ENCODE measurements at places on chromosomes 16 and 17. TPM values are rescaled to one million over a fixed set of nuclear protein-coding genes. Genes with fewer than 3 reads are reported as not detected.

CD7 gene
- 1.6 TPM for total RNA-seq

- no peak for DNase-seq
These were observed 481.3 kb downstream of the TMEM114 start for GRCh38 chr16:8108991-8109509.

DNA sequence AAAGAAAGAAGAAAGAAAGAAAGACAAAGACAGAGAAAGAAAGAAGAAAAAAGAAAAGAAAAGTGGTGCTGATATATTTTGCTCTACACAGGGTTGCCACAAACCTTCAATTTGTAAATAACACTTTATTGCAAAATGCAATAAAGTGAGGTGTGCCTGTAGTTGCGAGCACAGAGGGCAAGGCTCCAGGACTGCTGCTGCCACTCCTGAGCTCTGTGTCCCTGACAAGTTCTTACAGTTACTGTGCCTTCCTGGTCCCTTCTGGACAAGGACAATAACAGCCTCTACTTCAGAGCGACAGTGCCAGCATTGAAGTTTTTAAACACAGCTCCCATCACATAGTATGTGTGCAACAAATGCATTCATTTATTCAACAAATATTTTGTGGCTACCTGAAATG lies 148.1 kb downstream of the AXIN2 start:
- no peak for DNase-seq

EXOC3L1 gene
- 2.9 TPM for total RNA-seq

GNGT2 gene
- total RNA-seq, result 5.2 TPM

DNA sequence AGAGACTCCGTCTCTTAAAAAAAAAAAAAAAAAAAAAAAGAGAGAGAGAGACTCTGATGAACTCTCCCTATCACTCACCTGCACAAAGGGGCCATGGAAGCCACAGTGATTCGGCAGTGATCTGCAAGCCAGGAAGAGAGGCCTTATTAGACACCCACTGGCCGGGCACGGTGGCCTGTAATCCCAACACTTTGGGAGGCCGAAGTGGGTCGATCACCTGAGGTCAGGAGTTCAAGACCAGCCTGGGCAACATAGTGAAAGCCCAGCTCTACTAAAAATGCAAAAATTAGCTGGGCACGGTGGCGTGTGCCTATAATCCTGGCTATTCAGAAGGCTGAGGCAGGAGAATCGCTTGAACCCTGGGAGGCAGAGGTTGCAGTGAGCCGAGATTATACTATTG lies 198.5 kb upstream of the WSCD1 start:
- no peak for DNase-seq

GRCh38 chr16:23195366-23195978 lies 12.9 kb downstream of the SCNN1G start:
- DNase-seq, result no peak

DNA sequence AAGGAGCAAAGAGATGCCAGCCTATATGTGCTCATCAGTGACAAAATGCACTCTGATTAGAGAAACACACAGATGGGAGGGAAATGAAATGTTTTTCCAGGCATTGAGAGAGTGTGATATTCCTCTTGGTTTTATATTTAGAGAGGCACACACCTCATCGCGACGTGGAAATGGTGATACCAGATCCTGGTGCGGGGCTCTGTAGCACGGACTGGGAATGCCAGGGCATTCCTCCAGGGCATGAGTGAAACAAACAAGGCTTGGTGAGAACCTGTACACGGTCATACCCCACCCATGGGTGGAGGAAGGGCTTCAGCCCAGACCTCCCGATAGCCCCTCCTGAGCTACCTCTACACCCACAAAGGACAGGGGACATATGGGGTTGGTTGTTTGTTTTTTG lies 280.2 kb downstream of the C16orf95 start:
- no peak for DNase-seq

DNA sequence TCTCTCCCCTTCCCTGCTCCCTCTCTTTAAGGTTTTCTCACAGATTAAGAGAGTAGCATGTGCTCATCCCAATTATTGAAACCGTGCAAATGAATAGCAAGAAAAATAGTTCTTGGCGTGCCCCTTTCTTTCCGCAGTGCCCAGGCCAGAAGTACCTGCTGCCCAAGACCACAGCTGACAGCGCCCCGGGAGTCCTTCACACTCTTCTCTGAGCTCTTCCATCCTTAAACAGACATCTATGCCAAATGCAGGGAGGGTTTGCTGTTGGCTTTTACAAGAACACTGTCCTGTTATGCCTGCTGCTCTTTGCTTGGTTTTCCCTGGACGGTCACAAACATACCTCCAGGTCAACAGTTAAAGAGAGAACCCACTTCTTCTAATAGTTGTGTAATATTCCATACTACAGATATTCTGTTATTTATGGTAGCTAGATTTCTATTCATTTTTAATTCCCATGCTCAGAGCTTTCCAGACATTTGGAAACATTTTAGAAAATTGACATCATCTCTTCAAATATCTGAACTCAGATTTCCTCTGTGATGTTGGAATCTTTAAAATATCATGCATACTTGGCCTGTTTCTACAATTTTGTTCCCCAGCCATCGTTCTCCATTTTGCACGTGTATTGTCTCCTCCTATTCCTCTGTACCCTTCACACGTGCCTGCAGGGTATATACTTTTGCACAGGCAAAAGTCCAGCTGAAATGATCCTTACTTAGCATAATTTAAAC lies 416.7 kb downstream of the WWOX start:
- DNase-seq, result no peak

- no peak for DNase-seq
These were observed 33.5 kb upstream of the SKAP1 start for GRCh38 chr17:48463526-48463925.

DNA sequence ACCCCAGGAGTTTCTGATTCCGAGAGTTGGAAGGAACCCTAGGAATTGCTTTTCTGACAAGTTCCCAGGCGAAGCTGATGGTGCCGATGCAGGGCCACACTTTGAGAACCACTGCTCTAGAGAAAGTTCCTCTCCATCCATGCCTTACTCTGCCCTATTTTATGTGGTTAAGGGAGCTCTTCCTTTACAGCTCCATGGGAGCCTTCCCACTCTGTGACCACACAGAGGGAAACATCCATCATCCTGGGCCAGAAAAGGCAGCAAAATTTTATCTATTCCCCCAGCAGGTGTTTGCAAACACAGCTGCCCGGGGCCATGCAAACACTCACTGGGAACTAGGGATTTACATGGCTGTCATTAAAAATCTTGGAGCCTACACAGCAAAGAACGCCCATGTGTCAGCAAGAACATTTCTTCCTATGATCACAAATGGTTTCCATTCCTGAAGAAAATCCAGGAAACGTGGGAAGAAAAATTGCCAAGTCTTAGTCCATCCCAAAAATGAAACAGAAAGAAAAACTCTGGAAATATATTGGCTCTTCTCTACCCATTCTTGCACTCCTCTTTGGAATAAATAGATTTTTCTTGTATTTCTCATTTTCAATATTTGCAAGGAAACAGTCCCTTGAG lies 252.7 kb downstream of the PMP22 start:
- no peak for DNase-seq

- DNase-seq, result no peak
These were observed 2.5 kb downstream of the UBE2I start for GRCh38 chr16:1311738-1312466.

MT1F gene
- total RNA-seq, result 56.6 TPM

ITGAX gene
- 161 TPM for total RNA-seq

TNFSF13 gene
- 24.5 TPM for total RNA-seq

- peak; percentile 32 for DNase-seq
These were observed 12.1 kb downstream of the TTLL6 start for GRCh38 chr17:48804936-48805411.

DNA sequence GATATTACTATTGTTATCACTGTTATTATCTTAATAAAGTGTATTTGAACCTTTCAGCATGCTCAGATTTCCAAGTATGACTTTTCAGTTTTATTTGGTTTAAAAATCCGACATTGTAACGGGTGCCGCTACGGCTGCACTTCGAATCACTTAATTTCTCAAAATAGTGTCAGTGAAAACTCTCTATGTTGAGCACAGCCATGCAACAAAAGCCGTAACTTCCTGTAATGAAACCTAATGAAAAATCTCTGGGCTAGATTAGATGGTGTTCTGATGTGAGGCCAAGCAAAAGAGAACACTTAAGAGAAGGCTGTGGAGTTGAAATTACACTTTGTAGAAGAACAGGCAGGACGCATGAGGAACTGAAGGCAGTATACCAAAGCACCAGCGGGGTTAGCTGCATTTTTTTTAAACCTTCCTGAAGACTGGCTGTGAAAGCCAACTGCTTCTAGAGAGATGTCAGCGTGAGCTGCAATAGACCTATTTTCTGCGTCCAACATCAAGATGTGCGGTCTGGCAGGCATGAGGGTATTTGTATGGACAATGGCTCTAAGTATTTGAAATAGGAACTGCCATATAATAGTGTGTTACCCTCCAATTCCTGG lies 1545.0 kb upstream of the GOT2 start:
- no peak for DNase-seq

KCNH6 gene
- not detected for total RNA-seq

DNA sequence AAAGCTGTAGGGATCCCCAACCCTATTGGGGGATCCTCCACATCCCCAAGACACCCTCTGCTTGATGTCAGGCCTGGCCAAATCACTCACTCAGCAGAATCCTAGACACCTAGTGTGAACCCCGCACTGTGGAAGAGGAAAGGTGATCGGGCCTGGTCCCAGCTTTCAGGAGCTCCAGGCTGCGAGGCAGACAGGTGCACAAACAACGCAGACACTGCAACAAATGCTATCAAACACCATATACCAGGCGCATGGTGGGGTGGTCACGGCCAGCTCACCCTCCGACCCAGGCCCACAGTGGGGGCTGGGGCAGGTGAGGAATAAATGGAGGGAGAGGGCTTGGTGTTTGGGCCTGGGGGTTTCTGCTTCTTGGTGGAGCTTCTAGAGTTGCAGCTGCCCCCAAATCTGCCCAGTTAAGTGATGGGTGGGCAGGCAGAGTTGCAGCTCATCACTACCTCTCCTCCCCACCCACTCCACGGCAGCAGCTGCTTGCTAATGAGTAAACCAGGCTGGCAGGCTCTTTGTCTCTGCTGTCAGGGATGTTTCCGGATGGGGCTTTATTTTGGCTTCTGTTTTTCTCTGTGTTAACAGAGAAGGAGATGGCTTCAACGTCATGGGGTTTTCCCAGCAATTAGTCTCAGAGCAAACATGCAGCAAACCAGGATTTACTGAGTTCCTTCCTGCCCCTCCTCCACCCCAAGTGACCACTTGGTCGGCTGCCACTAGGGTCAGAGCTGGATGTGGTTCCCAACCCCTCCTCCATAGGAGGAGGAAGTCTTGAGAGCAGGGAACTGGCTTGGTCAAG lies 46.6 kb downstream of the PECAM1 start:
- no peak for DNase-seq

DNA sequence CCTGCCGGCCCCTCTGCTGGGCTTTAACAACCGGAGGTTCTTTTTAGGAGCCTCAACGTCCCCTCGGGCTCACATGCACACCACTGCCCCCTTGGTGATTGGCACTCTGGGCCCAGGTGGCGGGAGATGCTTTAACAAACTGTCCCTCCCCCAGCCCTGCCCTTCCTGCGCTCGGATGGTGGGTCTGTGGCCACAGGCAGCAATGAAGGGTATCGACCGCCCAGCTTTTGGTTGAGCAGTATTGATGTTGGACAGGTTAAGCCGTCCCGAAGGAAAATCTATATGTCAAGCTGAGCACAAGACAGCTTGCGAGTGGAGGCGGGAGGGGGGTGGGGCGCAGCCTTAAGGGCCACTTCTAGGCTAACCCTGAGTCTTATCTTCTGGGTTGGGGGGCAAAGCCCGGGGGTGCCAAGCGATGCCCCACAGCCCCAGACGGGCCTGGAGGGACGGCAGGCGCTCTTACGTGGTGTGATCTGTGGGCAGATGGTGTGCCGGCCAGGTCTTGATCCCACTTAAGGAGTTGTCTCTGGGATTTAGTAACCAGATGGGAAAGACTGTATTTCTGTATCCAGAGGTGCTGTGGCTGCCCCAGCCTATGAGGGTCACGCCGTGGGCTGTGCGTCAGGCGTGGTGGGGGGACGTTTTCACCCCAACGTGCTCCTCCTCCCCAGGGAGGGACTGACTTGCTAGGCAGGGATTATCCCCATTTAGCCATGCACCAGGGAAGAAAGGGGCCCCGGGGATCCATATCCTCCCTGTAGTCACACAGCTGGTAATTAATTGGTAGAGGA lies 6.2 kb downstream of the GSE1 start:
- DNase-seq, result no peak

GRCh38 chr17:50014471-50015088 lies 19.6 kb upstream of the DLX3 start:
- DNase-seq, result no peak

FBXW10B gene
- 8.0 TPM for total RNA-seq

DNA sequence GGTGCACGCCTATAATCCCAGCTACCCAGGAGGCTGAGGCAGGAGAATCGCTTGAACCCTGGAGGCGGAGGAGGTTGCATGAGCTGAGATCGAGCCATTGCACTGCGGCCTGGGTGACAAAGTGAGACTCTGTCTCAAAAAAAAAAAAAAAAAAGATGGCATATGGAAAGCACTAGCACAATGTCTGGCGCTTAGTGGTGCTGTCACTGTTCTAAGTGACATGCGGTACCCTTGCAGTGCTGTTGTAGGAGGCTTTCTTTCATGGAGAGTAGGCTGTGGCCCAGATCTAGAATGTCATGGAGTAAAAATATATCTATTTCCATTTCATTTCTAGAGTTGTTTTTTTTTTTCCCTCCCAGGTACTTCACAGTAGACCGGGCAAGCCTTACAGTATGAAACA lies 14.6 kb upstream of the METTL9 start:
- no peak for DNase-seq

TBC1D28 gene
- total RNA-seq, result not detected

KRTAP4-1 gene
- total RNA-seq, result not detected

GRCh38 chr16:51271156-51271701 lies 120.2 kb upstream of the SALL1 start:
- no peak for DNase-seq

KRT36 gene
- total RNA-seq, result not detected

DNA sequence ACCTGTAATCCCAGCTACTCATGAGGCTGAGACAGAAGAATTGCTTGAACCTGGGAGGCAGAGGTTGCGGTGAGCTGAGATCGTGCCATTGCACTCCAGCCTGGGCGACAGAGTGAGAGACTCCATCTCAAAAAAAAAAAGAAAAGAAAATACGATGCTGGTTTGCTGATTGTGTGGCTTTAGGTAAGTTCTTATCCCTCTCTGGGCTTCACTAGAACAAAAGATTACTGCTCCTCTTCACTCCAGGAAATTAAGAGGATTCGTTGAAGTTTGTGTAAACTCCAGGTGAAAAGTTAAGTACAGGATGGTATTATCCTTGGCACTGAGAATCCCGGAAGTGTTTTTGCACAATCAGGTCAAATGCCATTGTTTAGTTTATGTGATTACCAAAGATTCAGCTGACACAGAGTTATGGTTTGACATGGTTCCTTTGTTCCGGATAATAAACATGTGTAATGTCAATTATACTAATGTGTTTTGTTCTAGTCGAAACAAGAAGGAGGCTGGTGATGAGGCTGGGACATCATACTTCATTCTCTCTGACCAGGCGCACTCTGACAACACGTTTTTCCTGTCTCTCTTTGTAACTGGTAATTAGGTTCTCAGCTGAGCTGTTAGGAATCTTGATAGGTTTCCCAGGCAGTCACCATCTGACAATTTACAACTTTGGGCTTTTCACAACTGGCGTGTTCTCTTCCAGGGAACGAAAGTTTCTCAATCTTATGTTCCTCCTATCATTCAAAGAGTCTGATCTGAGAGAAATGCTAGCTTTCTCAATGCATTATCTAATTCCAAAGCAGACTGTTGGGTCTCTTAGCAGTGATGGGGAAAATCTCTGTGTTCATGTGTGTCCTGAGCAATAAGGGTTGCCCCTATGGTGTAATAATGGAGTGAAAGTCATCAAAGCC lies 10.8 kb upstream of the TAOK1 start:
- no peak for DNase-seq

FNDC8 gene
- not detected for total RNA-seq
